ENCODE measurements at places on chromosomes 2 and 18. TPM values are rescaled to one million over a fixed set of nuclear protein-coding genes. Genes with fewer than 3 reads are reported as not detected.

PGAP1 gene
- polyA plus RNA-seq, result 1.9 TPM

CCDC74A gene
- 13.5 TPM for polyA plus RNA-seq

EPAS1 gene
- polyA plus RNA-seq, result 103 TPM

TEX44 gene
- not detected for polyA plus RNA-seq

DNA sequence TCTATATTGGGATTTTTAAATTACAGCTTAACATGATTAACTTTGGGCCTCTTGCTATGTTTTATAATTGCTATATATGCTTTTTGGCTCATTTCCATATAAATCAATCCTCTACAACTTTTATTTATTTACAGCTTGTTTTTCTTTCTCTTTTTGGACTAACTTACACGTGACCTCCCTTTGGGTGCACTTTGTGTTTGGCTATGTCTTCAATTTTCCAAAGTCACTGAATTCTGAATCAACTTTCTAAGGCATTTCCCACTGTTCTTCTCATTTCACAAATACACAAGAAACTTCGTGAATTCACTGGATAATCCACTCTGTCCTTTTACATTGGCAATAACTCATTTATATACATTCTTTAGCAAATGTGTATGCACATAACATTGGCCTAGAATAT, 5.4 kb upstream of the CPS1 start:
- DNase-seq, result no peak

GRCh38 chr18:75548353-75548905, 120.9 kb upstream of the SMIM21 start:
- DNase-seq, result no peak

GRCh38 chr2:11530864-11531465, 2.9 kb upstream of the GREB1 start:
- DNase-seq, result no peak

GRCh38 chr18:22165049-22165602, 4.3 kb upstream of the GATA6 start:
- no peak for DNase-seq

GRCh38 chr2:241677392-241677791, 9.2 kb downstream of the DTYMK start:
- DNase-seq, result no peak

DNA sequence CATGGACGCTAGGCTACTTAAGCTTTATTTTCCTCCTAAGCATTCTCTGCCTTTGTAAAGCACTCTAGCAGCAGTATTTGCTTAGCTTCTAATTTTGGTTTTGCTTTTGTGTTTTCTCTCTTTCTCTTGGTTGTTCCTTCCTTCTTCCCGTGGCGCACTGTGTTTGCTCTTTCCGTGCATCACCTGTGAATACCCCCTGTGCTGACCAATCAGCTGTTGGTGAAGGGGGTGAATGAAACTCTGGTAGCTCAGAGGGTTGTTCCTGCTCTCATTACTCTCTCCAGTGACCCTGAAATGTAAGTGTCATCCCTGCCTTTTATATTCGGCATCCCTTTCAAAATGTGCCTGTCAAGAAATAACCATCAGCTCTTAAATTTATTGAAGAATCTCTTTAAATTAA, 45.5 kb upstream of the TNFRSF11A start:
- DNase-seq, result no peak

DNA sequence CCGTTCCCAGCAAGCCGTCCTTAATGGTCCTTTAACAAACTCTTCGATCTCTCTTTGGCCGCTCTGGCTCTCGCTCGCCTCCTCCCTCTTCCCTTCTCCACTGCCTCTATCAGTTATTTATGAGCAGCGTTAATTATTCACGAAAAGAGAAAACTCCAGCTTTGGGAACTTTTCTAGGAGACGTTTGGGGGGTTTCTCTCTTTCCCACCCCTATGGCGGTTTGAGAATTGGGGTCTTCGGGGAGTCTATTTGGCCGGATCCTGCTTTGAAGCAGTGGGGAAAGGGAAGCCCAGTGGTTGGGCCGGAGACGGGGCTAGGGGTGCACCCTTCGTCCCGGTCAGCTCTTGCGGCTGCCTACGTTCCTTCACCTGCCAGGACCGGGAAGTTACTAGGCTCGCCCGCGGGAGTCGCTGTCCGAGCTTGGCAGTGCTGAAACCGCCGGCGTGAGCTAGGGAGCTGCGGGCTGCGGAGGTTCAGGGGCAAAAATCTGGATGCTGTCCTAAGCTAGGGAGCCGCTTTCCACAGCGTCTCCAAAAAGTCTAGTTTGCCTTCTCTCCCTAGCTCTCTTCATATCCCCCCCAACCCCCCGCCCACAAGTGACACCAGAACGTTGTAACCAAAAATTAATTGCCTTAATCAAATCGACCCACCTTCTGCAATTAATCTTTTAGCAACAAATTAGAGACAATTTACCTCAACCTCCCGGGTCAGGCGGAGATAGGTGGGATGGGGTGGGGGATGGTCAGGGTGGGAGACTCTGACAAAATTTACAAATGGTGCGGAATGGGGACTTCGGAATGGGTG, 8.9 kb upstream of the SKOR2 start:
- peak; percentile 14 for DNase-seq

DNA sequence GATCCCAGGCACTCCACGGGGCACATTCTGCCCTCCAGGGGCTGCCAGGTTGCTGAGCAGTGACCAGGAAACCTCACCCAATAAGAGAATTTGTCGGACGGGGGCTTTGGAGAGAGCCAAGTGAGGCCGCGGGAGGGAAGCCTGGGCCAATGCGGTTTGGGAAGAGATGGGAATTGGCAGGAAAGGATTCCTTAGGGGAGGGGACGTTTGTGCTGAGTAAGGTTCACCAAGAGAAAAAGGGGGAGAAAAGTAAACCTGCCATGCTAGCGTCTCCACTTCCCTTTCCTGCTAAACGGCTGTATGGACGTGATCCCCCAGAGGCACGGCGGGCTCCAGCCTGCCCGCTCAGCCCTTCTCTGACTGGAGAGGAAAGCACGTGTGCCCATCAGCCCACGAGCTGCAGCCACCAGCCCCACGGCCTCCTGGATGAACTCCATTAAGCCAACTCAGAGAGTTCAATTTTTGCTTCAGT, 194.4 kb upstream of the ID2 start:
- DNase-seq, result no peak

DNA sequence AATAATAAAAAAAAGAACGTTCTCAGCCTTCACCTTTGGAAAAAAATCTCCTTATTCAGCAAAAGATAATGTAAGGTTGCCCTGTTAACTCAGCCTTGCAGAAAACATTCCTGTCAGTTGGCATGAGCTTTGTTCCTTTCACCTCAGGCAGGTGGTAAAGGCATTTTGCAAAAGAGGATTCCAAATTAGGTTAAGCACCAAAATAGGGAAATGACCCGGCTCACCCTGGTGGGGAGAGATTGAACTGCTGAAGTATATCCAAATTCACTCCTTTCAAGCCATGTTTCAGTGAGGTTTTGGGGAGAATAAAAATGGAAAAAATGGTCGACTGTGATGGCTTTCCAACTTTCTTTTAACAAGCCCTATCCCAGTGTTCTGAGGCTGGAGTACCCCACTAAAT, 1988.8 kb upstream of the PIK3C3 start:
- DNase-seq, result no peak

DNA sequence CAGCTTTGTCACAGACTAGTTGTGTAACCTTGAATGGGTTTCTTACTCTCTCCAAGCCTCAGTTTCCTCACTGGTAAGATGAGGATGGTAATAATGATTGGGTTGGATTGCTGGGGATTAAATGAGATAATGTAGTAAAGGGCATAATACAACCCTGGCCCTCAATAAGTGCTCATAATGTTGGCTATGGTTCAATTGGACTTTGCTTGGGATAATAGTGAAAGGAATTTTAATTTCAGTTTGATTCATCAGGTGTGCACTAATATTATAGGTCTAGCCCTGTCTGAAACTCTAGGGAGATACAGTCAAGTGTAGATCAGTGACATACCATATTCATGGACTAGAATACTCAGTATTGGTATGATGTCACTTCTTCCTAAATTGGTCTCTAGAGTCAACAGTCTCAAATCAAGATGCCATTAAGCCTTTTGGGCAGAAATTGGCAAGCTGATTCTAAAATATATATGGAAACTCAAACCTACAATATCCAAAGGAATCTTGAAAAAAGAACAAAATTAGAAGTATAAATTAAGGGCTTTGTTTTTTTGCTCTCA, 161.4 kb downstream of the SMAD7 start:
- no peak for DNase-seq

GRCh38 chr18:67935638-67936037, 419.1 kb upstream of the DSEL start:
- no peak for DNase-seq

DNA sequence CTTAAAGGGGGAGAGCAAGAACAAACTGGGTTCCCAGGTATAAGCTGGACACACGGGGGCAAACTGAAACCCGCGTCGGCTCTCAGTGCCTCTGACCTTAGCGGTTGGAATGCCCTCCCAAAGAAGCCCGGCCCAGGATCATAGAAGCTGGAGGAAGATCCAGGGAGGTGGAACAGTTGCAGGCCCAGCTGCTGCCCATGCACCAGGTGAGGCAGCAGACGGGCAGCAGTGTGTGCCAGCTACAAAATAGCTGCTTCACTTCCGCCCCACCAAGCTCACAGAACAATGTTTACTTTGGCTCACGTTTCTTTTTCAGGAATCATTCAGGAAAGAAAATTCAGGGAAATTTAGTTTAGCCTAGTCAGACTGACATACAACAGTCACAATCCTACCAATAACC, 3.9 kb upstream of the ERMN start:
- DNase-seq, result no peak

DNA sequence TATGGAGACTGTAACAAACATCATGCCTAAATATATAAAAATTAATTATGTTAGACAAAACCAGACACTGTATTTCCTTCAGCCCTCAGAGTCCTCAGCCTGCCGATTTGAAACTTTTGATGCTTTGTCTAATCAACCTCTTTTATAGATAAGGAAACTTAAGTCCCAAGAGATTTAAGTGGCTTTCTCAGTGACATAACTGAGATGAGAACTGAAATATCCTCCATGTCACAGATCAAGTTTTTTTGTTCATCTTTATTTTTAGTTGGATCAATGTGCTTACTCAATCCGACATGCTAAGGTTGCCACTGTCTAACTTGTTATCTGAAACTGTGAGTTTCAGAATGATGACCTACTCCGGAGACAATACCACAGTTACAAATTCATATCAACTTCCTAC, 72.3 kb downstream of the BARD1 start:
- DNase-seq, result no peak

- no peak for DNase-seq
Measured at GRCh38 chr18:2617401-2617998, 38.0 kb upstream of the SMCHD1 start.

GRCh38 chr2:181750305-181750704, 70.0 kb upstream of the NEUROD1 start:
- no peak for DNase-seq

GRCh38 chr18:23578891-23579653, 7.2 kb downstream of the NPC1 start:
- DNase-seq, result peak; percentile 49
